ENCODE measurements at places on chromosomes 5 and 9. TPM values are rescaled to one million over a fixed set of nuclear protein-coding genes. Genes with fewer than 3 reads are reported as not detected.

- DNase-seq, result peak; percentile 83
These were observed 49.8 kb downstream of the RASEF start for GRCh38 chr9:83012922-83013838.

DNA sequence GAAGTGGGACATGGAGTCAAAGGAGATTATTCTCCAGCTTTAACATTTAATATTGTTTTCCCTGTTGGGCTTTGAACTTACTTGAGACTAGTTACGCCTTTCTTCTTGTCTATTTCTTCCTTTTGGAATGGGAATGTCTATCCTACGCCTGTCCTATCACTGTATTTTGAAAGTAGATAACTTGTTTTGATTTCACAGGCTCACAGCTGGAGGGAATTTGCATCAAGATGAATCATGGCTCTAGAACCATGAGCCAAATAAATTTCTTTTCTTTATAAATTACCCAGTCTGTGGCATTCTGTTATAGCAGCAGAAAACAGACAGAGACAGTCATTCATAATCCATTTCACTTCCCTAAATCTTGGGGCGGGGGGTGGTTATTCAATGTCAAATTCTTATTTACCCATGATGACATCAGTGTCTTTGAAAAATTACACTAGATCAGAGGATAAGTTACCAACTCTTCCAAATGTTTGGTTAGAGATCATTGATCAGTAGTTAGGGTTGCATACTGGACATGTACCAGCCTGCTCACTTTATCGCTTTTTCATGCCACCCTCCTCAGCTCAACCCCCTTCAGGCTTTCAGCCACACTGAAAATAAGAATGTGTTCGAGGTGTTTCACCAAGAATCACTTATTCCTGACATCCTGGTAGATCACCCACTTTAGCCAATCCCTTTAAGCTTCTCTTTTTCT is 419.6 kb upstream of the PIK3R1 start:
- no peak for DNase-seq

GRCh38 chr9:18526685-18527084 is 52.7 kb downstream of the ADAMTSL1 start:
- no peak for DNase-seq

- no peak for DNase-seq
These were observed 249.4 kb upstream of the TBCA start for GRCh38 chr5:78025540-78025939.

DNA sequence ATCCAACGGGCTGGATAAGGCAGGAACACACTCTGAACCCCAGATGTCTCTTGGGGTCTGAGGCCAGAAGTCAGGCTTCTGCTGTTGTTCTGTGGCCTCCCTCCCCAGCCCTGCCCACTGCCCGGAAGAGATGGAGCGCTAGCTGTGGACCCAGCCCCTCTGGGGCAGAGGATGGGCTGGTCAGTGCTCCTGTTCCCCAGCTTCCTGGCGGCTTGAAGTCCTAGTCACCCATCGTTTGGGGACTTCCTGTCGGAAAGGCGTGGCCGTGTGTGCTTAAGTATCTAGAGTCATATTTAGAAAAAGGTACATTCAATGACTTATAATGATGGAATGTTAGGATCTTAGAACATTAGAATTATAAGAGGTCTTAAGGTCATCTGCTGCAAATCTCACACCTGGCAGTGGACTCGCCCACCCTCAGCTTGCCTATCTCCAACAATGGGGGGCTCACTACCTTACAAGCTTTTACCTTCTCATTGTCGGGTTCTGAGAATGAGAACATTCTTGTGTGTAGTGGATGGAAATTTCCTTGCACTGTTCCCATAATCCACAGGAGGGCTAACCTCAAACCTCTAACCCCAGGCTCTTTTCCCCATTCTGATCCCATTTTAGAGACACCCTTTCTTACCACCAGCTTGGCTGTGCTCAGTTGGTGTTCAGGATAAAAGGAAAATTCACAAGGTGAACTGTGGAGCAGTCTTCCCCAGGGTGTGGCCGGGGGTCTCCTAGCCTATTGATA is 13.4 kb upstream of the AIF1L start:
- DNase-seq, result no peak

DNA sequence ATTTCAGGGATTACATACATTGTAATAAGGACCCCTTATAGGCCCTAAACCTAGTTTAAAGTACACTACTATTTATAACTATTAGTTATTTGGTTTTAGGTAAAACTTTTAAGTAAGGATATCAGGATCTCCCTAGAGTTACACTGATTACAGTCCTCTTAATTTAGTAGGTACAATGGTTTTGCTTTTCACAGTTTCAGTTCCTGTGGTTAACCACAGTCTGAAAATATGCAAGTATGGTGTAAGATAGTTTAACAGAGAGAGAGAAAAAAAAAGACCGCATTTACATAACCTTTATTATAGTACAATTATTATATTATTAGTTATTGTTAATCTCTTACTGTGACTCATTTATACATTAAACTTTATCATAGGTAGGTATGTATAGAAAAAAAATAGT is 725.3 kb upstream of the PTPRD start:
- DNase-seq, result no peak

GRCh38 chr5:3353561-3353960 is 242.1 kb upstream of the IRX1 start:
- no peak for DNase-seq

GRCh38 chr9:96023486-96023885 is 148.0 kb downstream of the ERCC6L2 start:
- DNase-seq, result no peak

BHMT gene
- not detected for total RNA-seq

BARX1 gene
- total RNA-seq, result not detected

PCDHB6 gene
- total RNA-seq, result under 0.01 TPM
